ENCODE measurements at places on chromosomes 6 and 20.

GRCh38 chr6:161257793-161258457 is 15.9 kb downstream of the AGPAT4 start:
- DNase-seq, result no peak

DNA sequence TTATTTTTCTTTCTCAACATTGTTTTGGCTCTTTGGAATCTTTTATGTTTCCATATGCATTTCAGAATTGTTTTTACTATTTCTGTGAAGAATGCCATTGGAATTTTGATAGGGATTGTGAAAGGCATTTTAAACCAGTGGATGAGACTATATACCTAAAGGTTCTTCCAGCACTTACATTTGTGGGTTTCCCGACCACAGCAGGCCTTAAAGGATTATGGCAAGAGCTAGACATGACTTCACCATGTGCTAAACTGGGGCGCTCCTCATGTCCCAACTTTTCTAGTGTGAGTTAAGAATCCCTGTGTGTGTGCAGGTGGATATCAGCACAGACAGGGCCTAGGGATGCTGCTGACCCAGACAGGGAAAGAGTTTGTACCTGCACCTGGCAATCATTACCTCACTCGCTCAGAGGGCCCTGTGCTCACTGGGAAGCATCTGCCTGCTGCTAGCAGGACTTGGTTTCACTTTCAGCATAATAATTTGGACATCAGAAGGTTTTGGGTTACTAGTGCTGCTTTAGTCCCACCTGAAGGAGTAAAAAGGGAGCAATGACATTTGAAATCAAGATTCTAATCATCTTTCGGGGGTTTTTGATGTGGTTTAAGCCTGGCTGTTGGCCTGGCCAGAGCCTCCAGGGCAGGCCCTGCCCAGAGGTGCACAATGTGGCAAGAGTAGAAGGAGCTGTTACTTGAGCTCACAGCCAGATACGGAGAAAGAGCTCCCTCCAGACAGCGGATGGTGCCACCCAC is 137.1 kb downstream of the CDC5L start:
- no peak for DNase-seq

DNA sequence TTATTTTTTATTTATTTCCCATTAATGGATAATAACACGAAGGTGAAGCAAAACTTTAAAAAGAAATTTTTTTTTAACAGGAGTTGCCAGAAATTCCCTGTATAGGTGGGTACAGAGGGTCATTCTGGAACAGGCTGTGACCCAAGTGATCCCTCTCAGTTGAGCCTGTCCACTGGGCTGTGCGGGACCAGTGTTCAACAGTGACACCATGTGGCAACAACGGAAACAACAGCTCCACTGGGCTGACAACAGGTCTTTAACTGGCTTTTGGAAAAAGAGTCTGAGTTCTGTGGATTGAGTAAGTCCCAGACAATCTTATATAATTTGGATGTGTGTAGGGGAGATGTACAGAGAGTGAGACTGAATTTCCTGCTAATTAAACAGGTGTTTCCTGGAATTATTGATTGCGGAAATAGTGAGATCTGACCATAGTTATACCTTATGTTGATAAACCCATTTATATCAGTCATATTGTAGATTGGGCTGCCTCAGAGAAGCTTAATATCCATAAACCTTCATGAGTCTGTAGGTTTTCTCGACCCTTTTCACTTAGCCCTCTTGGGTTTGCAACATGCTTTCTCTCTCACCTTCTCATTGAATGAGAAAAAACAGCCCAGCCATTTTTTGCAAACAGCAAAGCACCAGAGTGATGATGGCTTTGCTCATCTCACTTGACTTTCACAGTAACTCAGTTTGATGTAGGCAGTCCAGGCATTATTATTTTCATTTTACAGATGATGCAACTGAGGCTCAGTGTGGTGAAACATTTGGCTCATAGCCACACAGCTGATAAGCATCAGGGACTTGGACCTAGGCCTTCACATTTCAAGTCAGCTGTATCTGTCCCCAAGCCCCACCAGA is 17.5 kb downstream of the KIAA1755 start:
- peak; percentile 52 for DNase-seq

- no peak for DNase-seq
Observed at GRCh38 chr6:152575621-152576150, 61.5 kb downstream of the SYNE1 start.

GRCh38 chr6:45445749-45446549 is 68.2 kb upstream of the SUPT3H start:
- peak; percentile 48 for DNase-seq

GRCh38 chr6:2749969-2750600 is 637 bp downstream of the MYLK4 start:
- peak; percentile 82 for DNase-seq
